ENCODE measurements at places on chromosomes 16 and 17.

DNA sequence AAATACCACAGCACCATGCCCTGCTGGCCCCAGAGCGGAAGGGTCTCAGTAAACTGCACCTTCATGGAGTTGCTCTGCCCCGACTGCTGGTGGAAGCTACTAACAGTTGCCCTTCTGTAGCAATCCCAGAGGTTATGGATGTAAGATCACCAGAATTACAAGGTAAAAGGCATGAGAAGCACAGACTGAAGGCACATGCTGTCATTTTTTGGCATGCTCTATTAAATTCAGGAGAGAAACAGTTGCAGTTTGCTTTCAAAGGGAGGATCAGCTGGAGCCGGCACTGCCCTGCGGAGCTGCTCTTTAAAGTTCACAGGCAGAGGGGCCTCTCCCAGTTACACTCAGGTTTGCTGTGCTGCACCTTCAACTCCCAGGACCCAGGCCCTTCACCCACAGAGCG is 19.2 kb downstream of the NPRL3 start:
- no peak for DNase-seq

- DNase-seq, result no peak
Measured at GRCh38 chr17:64496348-64496785, 487 bp downstream of the POLG2 start.

DNA sequence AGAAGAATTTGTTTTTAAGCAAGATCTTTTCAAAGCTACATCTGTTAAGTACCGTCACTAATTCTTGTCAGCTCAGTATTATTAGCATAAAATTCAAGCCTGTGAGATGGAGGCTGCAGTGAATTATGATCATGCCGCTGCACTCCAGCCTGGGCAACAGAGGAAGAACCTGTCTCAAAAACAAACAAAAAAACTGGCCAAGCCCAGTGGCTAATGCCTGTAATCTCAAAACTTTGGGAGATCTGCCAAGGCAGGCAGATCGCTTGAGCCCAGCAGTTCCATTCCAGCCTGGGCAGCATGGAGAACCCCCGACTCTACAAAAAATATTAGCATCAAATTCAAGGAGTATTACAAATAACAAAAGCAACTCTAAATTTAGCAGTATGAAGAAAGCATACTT is 88.0 kb downstream of the STXBP4 start:
- DNase-seq, result no peak

DNA sequence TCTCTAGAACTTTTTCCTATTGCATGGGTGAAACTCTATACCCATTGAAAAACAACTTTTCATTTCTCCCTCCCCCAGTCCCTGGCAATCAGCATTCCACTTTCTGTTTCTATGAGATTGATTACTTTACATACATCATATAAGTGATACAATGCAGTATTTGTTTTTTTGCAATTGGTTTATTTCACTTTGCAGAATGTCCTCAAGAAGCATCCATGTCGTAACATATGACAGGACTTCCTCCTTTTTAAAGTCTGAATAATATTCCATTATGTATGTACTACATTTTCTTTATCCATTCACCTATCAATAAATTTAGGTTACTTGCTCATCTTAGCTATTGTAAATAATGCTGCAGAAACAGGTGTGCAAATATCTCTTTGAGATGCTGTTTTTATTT is 8.8 kb downstream of the IL21R start:
- no peak for DNase-seq

GRCh38 chr17:65079489-65079900 is 23.0 kb upstream of the GNA13 start:
- no peak for DNase-seq

GRCh38 chr17:75486951-75487350 is 28.4 kb downstream of the CASKIN2 start:
- no peak for DNase-seq

DNA sequence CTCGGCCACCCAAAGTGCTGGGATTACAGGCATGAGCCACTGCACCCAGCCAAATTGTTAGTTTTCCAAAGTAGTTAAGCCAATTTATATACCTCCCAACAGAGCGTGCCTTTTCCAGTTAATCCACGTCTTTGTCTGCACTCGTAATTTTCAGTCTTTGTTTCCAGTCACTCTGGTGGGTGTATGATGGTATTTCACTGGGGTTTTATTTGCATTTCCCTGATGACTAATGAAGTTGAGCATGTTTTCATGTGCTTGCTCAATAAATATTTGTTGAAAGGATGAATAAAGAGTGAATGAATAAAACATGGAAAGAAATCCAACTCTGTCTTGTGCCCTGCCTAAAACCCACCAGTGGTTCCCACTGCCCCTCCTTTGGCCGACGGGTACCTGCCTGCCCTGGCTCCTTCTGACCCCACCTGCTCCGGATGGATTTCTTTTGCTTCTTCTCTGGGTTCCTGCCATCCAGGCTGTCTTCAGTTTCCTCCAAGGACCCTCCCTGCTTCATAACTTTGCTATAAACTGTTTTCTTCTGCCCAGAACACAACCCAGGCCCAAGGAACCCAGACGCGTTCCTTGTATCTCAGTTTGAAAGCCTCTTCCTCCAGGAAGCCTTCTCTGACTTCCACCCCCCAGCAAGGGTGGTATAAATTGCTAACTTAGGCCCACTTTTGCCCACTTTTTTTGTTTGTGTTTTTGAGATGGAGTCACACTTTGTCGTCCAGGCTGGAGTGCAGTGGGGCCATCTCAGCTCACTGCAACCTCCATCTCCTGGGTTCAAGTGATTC is 3.0 kb upstream of the ABCC1 start:
- DNase-seq, result no peak

DNA sequence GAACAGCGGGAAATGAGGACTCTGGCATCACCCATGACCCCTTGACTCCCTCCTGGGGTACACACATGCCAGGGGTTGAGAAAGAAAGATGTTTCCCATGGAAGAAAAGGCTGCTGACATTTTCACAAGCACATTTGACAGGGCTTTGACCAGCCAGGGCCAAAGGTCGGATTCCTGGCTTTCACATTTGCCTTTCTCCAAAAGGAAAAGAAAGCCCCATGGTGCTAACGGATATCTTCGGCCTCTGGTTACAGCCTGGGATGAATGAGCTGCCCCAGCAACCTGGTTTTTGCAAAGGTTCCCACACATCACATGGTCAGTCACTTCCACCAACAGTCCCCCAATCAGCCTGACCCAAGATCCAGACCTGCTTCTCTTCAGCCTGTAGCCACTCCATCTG is 478.2 kb upstream of the CDH11 start:
- no peak for DNase-seq

- no peak for DNase-seq
Measured at GRCh38 chr17:58416937-58417299, 416 bp downstream of the RNF43 start.

DNA sequence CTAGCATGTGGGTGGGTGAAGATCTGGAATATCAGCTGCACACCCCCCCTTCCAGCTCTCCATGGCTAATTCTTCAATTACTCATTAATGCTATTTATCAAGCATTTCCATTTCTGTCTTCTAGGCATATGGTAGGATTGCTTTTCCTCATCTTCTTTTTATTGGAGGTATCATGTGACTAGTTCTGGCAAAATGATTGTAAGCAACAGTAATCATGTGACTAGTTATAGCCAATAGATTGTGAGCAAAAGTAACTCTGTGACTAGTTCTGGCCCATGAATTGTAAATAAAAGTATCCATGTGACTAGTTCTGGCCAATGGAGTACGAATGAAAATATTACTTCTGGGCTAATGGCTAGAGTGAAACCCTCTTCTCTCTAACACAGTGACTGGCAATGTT is 107.0 kb upstream of the TMEM132E start:
- DNase-seq, result no peak

DNA sequence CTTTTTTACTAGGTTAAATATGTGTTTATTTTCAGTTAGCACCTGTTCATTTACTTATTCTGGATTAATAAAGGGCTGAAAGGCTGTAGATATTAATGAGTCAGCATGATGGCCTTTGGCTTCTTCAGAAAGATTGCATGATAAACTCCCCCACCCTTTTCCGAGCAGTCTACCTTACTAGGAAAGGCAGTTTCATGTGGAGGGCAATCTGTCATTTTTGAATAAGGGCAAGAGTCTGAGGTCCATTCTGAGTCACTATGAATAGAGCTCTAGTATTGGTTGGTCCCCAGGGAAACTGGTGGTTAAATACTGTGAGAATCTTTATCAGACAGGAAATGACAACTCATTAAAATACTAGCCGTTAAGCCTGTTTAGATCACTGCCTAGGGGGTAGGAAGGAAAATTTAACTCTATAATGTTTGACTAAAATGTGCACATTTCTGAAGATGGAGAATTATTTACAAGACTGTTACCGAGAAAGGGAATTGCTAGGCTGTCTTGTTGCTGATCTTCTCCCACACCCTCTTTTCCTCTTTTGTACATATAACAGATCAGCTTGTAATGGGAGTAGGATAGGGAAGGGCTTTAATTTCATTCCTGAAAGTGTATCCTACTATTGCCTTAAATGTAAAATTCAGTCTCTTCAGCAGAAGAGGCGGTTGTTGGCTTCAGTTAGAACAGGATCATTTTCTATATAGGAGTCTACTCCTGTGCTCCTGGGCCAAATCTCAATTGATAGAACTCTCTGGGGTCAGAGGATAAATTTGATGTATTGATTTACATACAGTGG is 63.3 kb downstream of the TUBD1 start:
- DNase-seq, result no peak

GRCh38 chr16:72224260-72224768 is 52.4 kb upstream of the PMFBP1 start:
- no peak for DNase-seq

- no peak for DNase-seq
Measured at GRCh38 chr17:73718912-73719311, 74.7 kb upstream of the SDK2 start.

- no peak for DNase-seq
Measured at GRCh38 chr16:83835586-83836566, 28.1 kb downstream of the HSBP1 start.

GRCh38 chr16:2095315-2095853 is 40.3 kb downstream of the PKD1 start:
- no peak for DNase-seq

- no peak for DNase-seq
Measured at GRCh38 chr17:7184091-7184488, 4.9 kb upstream of the ASGR1 start.

DNA sequence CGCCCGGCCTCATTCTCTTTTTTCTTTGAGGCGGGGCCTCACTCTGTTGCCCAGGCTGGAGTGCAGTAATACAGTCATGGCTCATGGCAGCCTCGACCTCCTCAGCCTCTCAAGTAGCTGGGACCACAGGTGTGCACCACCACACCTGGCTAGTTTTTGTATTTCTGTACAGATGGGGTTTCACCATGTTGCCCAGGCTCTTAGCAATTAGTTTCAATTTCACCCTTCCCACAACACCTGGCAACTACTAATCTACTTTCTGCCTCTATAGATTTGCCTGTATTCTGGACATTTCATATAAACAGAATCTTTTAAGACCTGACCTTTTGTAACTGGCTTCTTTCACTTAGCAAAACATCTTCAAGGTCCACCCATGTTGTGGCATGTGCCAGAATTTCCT is 8.0 kb upstream of the NT5M start:
- DNase-seq, result no peak

DNA sequence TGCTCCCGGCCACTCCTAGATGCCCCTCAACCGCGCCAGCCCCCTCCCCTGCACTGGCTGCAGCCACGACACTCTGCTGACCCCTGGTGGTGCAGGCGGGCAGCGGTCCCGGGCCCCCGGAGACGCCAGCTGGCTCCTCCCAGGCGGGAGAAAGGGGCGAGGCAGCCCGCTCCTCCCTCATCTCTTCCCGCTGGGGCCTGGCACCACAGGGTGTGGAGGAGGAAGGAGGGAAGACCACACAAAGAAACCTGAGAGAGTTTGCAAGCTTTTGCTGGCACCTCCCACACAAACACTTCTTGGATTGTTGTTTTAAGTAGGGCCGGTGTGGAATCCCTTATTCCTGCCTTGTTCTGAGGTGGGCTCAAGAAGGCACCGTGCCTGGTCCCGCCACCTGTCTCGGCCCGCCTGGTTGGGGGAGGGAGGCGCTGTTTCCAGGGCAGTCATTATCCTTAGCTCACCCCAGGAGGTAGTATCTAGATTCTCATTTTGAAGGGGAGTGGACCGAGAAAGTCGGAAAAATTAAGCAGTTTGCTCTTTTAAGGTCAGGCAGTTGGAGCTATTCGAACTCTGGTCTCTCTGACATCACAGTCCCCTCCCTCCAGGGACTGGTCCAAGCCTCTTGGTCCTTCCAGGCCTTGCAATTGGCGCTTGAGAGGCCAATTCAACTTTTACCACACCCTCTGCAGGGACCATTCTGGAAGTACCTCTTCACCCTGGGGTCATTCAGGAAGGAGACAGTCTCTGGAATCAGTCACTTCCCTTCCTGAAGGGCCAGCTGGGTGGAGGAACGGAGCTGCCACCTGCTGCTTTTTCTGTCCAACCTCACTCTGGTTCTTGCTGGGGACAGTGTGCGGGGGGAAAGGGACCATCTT is 959 bp upstream of the ANKRD13B start:
- DNase-seq, result peak; percentile 94

DNA sequence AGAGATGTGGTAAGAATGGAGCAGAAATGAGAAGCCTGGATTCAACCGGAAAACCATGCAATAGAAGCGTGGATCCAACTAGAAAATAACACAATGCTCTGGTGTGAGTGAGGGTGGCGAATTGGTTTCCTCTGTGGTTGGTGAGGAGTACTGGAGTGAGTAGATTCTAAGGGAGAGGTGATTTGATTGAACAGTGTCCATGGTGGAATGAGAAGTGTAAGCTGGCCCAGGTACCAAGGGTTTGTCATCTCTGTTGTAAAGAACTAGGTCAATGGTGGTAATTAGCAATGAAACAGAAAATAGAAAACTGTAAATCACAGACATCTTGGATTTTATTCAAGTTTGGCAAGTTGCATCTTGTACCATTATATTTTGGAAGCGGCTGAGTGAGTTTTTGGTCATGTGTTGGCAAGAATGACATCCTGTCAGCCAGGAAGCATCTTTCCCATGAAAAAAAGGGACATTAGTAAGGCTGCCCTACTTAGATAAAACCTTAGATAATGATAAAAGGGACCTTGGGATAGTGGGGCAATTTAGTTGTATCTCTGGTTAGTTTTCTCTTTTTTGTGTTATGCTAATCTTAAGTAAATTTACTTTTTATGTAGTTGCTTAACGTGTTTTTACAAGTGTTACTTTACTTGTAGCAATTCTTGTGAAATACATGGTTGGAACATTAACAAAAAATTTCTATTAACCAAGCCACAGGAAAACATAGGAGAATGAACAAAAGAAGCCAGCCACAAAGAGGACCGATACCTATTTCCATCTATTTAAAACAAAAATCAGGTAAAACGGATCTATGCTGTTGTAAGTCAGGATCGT is 20.9 kb downstream of the HSD17B2 start:
- DNase-seq, result no peak

DNA sequence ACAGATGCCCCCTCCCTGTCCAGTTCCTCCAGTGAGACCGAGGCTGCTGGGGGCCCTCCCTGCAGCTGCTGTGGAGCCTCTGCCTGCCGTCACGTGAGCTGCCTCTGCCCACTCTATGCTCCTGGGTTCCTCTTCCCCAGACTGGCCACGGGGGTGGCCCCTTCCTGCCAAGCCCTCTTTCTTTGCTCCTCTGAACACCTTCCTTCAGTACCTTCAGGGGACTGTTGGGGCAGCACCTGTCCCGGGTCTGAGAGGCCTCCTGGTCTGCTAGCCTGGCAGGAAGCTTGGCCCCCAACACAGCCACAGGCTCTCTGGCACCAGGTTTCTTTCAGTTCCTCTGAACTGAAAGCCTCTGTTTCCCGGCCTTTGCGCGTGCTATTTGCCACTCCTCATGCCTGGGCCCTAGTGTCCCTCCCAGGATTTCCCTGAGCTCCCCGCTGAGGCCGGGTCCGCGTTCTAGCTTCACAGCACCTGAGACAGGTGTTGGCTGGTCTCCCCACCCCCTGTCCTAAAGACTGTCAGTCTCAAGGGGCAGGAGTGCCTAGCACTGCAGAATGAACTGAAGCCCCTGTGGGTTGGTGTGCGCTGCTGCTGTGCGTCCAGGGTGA is 6.6 kb upstream of the ATP6V0C start:
- DNase-seq, result no peak

GRCh38 chr16:82241469-82242052 is 71.5 kb upstream of the MPHOSPH6 start:
- DNase-seq, result no peak

Data from activated naive CD4-positive, alpha-beta T cell treated with anti-CD3 and anti-CD28 coated beads, Interleukin-2, amount 50 U/mL, for 72 hours (primary cell).